MV-4-11 (cell line): ENCODE measurements at places on chromosomes 7 and 10.
A peak's percentile ranks its signal among the peaks of the same experiment; 100 is the strongest.

- DNase-seq = no peak
Observed at GRCh38 chr10:112732277-112732921, 217.6 kb upstream of the TCF7L2 start.

DNA sequence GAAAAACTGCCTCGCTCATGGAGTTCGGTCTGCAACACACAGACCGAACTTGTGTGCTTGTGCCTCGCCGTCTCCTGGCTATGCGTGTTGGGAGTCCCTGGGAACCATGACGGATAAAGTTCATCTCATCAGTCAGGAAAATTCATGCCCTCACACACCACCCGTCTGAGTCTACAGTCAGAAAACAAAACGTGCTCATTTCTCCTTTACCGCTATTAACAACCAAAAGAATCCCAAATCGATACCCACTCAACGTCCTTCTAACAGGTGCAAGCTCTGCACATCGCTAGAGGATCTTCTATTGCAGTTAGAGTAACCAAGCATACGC, 13.6 kb downstream of the CNPY1 start:
- no peak for DNase-seq

DNA sequence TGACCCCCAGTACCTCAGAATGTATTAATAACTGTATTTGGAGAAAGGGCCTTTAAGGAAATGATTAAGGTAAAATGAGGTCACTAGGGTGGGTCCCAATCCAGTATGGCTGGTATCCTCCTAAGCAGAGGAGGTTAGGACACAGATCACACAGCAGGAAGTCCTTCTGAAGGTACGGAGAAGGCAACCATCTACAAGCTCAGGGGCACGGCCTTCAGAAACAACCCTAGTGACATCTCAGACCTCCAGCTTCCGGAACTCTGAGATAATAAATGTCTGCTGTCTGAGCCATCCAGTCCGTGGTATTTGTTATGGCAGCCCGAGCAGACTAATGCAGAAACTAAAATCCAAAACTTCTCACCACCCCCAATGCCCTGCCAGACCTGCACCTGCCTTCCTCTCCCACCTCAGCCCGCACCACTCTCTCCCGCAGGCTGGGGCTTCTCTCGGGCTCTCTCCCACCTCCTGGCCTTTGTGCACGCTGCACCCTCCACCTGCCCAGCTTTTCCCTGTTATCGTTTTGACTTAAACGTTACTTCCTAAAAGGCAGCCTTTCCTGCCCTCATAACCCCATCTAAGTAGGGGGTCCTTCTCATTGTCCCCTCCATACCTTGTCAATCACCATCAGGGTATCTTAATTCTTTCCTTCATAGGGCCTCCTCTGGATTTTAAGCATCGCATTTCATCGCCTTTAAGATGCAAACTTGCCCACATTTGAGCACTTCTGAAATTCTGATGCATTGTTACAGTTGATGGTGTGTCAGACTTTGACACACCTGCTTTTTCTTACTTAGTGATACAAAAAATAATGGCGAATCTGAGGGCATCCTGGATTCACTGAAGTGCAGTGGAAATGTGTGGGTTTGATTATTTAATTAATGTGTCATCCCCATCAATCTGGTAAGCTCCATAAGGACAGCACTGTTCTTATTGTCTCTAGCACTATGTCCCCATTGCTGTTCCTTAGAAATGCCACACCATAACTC, 32.2 kb upstream of the AQP1 start:
- no peak for DNase-seq

DNA sequence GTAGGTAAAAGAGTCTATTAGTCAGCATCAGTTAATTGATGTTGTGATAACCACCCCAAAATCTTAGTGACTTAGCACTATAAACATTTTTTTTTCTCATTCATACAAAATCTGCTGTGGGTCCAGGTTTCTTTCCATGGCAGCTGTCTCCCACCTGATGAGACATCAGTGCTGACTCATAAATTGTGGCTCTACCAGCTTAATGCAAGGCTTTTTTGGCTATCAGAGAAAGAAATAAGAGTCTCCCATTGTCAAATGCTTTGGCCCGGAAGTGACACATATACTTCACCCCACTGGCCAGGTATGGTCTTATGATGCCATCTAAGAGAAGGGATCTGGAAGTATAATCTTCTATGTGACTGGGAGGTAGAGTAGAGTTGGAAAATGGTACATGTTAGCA, 14.5 kb downstream of the DNAJB9 start:
- no peak for DNase-seq

DNA sequence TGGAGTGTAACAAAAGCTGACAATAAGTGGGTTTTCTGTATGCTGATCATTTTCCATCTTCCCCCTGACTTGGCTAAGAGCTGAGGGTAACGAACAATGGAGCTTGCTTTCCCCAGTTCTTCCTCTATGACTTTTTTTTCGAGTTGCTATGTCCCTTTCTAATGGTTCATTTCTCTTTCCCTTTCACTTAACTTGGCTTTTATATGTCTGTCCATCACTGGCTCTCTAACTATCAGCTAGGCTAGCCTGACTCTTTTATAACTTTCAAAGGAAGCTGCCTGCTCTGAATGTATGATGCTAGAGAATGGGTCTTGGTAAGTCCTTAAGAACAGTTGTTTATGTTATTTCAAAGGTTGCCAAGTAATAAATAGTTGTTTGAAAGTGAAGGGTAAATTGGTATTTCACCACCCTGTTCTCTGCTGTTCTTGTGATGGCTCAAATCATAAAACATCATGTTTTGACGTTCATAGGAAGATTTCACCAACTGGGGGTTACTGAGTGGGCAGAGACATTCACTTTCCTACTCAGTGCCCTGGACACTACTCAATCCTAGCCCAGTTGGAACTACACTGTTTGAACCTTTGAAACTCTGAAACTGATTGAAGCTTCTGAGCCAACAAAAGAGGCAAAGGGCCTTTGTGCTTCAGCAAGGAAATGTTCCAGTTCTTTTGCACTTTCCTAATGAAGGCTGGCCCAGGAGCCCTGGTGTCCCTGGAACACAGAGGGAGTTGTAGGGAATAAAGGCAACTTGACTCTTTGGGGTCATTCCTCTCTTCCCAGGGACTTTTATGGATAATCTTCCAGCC, 85.4 kb upstream of the PHYHIPL start:
- no peak for DNase-seq

- DNase-seq = peak; percentile 23
Observed at GRCh38 chr7:123437447-123437995, 96.9 kb downstream of the IQUB start.

DNA sequence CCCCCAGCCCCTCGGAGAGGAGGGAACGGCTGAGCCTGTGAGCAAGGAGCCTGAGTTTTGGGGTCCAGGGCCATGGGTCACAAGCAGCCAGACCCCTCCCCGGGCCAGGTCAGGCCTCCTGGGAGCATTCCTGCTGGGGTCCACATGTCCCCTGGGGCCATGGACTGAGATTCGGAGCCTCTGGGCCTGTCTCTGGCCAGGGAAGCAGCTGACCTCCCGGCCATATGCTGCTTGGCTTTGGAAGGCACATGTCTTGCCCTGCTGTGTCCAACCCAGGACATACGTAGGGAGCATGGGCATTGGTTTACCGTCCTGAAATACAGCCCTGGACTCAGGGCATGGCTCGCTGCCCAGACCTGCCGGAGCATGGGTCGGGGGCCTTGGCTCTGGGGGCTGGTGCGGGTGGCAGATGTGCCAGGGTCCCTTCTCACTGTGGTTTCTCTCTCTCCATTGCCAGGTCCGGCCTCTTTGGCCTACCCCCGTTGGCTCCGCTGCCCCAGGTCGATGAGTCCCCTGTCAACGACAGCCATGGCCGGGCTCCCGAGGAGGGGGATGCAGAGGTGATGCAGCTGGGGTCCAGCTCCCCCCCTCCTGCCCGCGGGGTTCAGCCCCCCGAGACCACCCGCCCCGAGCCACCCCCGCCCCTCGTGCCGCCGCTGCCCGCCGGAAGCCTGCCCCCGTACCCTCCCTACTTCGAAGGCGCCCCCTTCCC, 7.3 kb downstream of the PWWP2B start:
- no peak for DNase-seq

GRCh38 chr7:88167223-88167622, 52.6 kb downstream of the SRI start:
- DNase-seq = no peak

- DNase-seq = no peak
Observed at GRCh38 chr7:134029743-134030142, 97.4 kb upstream of the LRGUK start.

DNA sequence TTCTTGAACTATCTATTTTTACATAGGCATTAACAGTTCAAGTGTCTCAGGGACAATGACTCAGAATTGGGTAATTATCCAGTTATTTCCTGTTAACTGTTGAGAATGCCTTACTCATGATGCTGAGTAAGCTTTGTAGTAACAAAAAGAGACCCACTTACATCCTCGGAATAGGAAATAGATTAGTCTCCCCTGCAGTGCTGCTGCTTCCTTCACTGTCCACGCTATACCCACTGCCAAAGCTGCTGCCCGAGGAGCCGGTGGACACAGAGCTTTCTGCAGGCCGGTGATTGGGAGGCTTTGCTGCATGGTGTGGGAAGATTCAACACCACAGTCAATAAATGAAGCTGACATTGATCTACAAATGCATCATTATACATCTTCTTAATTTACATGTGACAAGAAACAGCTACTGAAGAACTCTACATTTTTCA, 357.1 kb downstream of the PCLO start:
- peak; percentile 73 for DNase-seq

GRCh38 chr10:114806562-114807391, 14.8 kb upstream of the FHIP2A start:
- DNase-seq = no peak

- peak; percentile 63 for DNase-seq
Observed at GRCh38 chr10:69124563-69125268, 738 bp downstream of the VPS26A start.

DNA sequence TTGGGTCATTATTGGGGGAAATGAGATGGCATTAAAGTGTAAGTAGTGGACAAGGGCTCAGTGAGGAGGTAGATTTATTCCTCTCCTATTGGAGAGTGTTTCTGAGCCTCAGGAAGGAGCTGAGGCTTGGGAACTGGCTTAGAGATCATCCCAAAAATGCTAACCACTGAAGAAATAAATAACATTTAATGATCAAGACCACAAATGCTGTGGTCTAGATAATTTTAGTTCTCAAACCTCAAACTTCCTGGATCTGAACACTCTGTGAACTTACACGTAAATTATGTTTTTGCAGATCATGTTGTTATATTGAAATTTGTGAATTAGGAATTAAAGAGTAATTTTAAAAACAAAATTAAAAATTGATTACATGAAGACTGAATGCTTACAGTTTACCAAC, 27.3 kb downstream of the MDFIC start:
- peak; percentile 12 for DNase-seq

DNA sequence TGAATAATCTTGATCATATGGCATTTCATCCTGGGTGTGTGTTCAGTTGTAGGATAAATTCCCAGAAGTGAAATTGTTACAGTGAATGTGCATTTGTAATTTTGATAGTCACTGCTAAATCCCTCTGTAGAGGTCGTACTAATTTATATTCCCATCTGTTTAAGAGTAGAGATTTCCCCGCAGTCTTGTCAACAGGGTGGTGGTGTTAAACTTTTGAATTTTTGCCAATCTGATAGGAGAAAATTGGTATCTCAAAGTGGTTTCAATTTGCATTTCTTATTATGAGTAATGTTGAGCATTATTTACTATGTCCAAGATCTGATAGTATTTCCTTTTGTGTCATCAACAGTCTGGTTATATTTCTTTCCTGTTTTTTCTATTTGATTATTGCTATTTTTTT, 101.7 kb downstream of the AUTS2 start:
- no peak for DNase-seq

DNA sequence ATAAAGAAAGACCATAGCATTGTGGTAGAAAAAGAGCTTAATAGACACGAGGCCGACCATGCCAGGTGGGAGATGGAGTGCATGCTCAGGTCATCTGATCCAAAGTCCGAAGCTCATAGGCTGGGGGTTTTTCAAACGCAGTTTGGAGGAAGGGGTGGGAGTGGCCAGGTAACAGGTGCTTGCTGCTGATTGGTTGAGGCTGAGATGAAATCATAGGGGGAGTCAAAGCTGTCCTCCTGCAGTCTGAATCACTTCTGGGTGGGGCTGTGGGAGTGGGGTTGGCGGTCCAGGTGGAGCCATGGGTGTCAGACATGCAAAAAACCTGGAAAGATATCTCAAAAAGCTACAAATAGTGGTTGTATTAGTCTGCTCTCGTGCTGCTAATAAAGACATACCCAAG, 2.8 kb upstream of the ERCC6 start:
- DNase-seq = no peak

GRCh38 chr7:36265680-36266079, 112.6 kb downstream of the EEPD1 start:
- peak; percentile 82 for DNase-seq

GRCh38 chr7:37048674-37049073, 324.4 kb upstream of the AOAH start:
- no peak for DNase-seq

GRCh38 chr10:132684164-132684891, 101.6 kb downstream of the NKX6-2 start:
- DNase-seq = peak; percentile 74

DNA sequence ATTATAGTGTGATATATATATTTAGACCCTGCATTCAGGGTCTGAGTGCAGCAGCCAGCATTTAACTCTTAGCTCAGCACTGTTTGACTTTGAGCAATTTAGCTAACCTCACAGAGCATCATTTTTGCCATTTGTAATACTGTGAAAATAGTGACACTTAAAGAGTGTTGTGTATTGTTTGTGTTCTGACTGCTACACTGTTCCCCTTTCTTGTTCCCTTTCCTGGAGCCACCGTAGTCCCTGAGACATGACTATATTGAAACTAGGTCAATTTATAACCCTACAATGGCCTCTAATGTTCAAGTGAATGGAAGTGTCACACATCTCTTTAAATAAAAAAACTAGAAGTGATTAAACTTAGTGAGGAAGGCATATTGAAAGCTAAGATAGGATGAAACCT, 20.3 kb upstream of the CD36 start:
- peak; percentile 84 for DNase-seq

DNA sequence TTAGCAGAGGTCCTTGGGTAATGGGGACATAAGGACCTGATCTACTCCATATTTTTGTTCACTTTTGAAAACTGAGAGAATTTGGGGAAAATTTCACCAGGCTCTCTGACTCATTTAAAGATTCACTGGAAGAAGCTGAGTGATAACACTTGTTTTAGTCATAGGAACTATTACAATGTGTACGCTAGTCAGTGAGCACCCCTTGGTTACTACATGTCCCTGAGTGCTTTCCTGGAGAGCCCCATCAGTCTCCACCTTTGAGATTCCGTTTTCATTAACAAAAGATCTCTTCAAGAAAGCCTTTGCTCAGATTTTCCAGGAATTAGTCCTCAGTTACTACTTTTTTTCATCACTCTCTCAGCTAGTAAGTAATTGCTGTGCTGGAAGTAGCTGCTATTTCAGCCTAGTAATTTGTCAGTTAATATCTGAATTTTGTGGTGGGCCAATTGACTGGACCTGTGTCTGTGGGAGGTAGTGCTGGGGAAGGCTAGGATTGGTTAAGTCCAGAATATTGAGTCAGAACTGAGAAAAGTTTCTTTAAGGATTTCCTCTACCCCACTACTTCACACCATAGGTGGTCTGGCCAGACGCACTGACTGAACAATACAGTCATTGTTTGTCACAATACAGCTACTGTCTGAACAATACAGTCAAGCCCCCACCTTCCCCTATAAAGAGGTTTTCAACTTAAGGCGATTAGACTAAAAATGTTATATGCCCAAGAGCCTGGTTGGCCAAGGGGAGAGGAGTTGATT, 235.0 kb downstream of the CCDC7 start:
- DNase-seq = no peak

- peak; percentile 82 for DNase-seq
Observed at GRCh38 chr7:91847876-91848588, 32.5 kb downstream of the MTERF1 start.
